ENCODE measurements at places on chromosomes 2 and 18.

DNA sequence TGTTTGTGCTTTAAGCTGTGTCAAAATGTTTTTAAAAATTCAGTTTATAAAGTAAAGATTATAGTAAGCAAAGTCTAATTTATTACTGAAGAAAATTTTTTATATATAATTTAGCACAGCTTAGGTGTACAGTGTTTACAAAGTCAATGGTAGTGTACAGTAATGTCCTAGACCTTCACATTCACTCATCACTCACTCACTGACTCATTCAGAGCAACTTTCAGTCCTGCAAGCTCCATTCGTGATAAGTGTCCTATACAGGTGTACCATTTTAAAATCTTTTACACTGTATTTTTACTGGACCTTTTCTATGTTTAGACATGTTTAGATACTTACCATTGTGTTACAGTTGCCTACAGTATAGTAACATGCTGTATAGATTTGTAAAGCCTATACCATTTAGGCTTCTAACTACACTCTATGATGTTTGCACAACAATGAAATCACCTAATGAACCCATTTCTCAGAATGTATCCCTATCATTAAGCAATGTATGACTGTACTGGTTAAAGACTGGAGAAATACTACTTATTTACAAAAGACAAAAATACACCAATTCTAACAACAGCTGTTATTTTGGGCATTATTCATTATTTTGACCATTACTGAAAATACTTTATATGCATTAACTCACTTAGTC, 95.1 kb downstream of the STRN start:
- DNase-seq: no peak

DNA sequence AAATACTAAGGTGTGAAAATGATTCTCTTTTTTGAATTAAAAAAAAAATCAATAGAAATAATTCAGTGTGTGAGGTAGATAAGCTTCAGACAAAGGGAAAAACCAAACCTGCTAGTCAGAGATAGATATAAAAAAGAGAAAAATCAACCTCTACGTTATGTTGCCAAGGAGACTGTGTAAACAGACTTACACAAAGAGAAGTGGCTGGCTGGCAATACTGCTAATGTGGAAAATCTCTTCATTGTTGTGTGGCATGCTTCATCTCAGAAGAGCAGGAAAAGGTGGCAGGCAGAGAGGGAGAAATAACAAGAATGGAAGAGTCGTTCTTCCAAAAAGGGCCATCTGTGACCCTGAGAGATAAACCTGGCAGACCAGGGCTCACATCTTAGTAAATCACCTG, 200.8 kb downstream of the SLC8A1 start:
- no peak for DNase-seq

DNA sequence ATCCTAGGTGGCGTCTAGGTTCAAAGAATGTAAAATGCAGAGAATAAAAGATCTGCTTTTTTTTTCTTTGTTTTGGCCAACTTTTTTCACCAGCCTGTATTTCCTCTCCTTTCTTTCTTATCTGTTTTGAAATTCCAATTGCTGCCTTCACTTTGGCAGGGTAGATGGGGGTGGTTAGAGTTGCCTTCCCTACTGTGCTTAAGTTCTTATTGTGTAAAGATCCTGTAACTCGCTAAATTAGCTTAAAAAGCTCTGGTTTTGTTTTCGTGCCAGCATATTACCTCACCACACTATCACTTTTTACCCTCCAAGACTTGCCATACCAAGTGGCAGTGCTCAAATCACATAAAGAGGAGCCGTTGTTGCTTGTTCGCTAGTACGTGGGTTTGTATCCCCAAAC, 921.7 kb downstream of the DPP10 start:
- DNase-seq: no peak

DNA sequence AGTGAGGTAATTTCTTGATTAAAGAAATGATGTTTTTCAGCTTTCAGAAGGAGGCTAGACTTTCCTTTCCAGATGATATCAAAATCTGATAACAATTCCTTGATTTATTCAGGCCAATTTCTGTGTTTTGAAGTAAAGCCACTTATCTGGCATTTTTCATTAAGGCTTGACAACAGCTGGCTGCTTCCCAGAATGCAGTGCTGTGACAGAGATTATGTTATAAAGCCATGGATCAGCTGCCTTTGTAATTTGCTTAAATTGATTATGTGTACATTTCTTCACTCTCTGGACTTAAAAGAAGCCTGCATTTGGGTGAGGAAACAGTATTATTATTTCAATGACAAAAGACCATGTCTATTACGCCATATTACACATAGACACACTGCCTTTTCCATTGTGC, 136.0 kb downstream of the PLCL1 start:
- no peak for DNase-seq

DNA sequence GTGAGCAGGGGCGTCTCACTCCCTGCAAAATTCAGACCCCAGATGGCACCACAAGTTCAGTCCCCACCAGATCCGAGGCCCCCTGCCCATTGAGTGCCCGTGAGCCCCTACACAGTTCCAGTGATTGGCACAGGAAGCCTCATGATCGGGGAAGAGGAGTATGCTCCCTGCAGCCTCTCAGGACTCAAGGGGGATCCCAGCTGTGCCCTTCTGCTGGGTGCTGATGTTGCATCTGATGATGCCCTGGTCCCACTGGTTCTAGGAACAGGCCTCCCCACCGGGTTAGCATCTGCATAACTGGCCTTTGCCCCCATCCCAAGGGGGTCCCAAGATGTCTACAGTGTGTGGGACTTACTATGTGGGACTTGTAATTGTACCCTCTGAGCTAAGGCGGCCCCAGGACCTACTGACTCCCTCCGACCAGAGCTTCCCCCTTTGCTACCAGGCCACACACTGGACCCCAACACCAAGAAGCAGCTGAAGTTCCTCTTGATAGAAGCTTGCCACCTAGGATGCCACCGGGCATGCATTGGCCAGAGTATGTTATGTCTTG, 8.6 kb downstream of the ALPG start:
- DNase-seq: no peak

- no peak for DNase-seq
Observed at GRCh38 chr2:142872882-142873724, 4.4 kb upstream of the KYNU start.

- no peak for DNase-seq
Observed at GRCh38 chr2:11158916-11159573, 3.8 kb downstream of the SLC66A3 start.

- no peak for DNase-seq
Observed at GRCh38 chr2:173898996-173899395, 66.2 kb downstream of the SP3 start.

- no peak for DNase-seq
Observed at GRCh38 chr2:240567137-240567871, 980 bp upstream of the RNPEPL1 start.

- DNase-seq: no peak
Observed at GRCh38 chr2:21404827-21405625, 281.3 kb downstream of the TDRD15 start.

GRCh38 chr2:239544918-239545465, 144.2 kb upstream of the HDAC4 start:
- DNase-seq: no peak

DNA sequence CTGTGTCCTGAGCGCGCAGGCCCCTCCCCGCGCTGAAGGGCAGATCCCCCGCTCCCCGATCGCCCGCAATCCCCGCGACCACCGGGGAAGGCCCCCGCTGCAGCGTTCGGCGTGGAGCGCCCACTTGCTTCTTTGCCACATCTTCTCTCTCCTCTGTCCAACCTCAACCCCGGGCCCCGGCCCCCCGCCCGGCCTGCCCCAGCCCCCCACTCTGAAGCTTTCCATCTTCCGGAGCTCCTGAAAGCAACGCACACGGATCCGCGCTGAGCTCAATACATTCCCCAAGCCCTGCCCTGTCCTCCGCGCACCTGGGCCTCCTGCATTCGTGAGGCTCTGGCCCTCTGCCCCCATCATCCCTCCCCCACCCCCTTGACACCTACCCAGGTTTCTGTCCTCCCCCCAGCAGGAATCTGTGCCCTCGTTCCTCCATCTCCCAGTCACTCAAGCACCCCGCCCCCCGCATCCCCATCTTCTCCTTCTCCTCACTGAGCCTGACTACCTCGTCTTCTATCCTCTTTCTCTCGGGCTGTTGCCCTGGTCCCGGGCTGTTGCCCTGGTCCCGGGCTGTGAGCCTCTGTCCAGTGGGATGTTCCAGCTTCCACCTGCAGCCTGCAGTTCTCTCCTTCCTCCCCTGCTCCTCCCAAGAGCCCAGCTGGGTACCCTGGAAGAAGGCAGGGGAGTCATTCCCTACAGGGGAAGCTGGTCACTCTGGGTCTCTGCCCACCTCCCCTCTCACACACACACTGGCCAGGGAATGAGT, 7.8 kb downstream of the SPEG start:
- DNase-seq: no peak

DNA sequence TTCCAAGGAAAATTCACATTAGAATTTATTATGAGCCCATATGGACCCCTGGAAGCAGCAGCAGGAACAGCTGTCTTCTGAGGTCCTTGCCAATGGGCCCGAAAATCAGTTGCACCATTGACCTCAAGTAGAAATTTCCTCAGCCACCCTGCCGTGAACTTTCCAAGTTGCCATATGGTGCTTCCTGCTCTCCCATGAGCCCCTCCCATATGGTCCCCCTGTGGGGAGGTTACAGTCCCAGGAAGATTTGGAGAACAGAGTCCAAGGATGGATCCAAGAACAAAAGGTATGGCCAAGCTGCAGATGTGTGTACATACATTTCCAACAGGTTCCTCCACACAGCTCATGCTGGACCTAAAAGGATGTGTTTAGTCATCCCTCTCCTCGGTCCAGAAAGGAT, 34.6 kb downstream of the DIPK1C start:
- no peak for DNase-seq

- DNase-seq: no peak
Observed at GRCh38 chr18:59871711-59872362, 28.0 kb upstream of the PMAIP1 start.

- DNase-seq: no peak
Observed at GRCh38 chr2:56185101-56185581, 1.4 kb downstream of the CCDC85A start.

DNA sequence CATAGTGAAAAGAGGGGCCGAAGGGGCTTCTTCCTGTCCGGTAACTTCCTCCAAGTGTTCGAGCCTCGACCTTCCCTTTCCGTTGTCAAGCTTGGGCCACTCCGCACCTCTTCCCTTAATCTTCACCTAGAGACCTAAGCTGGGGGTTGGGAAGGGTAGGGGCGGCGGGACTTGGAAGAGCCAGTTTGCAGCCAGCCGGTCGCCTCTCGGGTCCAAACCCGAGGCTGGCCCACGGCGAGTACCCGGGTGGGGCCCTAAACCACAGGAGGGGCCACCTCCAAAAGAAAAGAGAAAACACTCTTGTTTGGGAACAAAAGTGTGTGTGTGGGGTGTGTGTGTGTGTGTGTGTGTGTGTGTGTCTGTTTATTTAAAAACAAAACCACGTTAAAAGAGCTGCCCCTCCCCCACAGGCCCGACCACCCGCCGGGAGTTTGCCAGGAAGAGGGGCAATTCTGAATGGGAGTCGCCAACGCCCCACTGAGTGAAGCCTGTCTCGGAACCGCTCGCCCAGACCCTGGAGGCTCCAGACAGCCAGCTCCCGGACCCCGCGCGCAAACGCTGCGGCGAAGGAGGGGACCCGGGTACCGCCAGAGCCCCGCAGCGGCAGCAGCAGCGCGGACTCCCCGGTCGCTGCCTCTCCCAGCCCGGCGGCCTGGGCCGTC, 488 bp upstream of the RHOB start:
- DNase-seq: no peak

GRCh38 chr2:206092297-206092696, 6.3 kb upstream of the INO80D start:
- no peak for DNase-seq

GRCh38 chr18:36006997-36007396, 34.5 kb downstream of the RMP24 start:
- no peak for DNase-seq

DNA sequence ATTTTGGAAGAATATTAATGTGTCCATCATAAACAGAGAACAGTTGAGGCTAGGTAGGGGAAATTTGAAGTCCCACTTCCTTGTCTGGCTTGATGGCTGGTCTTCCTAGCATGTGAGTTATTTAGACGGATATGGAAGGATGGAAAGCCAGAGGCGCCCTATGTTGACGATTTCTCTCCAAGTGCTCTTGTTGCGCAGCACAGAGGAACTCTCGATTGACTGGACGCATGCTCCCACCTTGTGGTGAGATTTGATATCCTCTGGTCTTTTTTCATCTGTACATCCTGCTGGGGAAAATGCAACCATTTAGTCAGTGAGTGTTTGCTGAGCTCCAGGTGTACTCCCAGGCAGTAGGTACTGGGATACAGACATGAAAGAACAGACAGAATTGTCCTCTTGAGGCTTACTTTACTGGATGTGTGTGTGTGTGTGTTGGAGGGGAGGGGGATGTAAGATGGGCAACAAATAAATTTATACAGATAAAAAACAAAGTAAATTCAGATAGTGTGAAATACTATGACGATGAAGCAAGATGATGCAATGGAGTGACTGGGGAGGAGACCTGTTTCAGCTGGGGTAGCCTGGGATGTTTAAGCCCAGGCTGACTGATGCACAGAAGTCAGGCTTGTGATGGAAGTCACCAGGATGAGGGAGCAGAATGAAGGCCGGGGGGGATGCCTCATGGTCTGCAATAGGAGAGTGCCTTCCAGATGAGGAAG, 137.2 kb downstream of the TRIM43 start:
- DNase-seq: no peak

DNA sequence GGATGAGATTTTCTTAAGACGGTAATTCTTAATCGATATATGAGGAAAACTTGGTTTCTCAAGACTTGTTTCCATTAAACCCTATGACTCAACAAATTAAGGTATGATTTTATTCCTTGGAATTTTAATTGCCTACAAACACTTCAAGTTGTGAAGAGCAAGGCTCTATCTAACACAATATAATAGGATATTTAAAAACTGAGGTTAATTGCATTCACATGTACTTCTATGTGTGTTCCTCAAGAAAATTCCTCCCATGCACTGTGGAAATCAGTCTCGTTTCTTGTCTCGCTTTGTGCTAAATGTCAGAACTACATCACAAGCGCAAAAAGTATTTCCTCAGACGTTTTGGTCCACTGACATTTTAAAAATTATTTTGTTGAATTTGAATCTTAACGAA, 109.6 kb upstream of the UNC80 start:
- DNase-seq: no peak

GRCh38 chr2:86471637-86472036, 30.5 kb downstream of the KDM3A start:
- no peak for DNase-seq

DNA sequence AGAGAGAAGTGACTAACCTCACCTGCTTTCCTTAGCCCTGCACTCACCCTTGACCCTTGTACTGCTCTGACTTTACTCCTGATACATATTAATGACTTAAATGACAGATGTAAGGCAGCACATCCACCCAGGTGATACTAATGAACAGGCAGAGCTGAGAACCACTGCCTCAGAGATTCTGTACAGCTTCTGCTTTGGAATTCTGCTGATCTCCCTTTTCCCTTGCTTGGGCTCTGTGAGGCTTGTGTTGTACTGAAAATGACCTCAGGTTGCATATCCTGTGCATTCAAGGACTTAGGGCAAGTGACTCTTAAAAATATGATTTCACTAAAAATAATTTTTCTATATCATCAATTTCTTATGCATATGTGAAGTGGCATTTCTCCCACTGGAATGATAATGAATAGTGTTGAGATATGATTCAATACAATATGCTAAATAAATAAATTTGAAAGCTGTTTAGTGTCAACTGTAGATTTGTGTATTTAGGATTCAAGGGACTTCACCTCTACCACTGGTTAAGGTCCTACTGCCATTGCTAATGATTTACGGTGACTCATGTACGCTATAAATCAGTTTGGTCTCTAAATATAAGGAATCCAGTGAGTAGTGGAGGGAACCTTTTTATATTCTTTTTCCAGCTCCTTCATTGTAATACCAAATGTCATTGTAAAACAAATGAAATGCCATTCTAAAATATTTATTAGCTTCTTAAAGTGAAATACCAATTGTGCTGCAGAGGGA, 328.3 kb downstream of the SOCS6 start:
- no peak for DNase-seq

GRCh38 chr2:198657512-198658121, 800.1 kb downstream of the SATB2 start:
- no peak for DNase-seq
